ENCODE measurements at places on chromosomes 13 and 19.

DNA sequence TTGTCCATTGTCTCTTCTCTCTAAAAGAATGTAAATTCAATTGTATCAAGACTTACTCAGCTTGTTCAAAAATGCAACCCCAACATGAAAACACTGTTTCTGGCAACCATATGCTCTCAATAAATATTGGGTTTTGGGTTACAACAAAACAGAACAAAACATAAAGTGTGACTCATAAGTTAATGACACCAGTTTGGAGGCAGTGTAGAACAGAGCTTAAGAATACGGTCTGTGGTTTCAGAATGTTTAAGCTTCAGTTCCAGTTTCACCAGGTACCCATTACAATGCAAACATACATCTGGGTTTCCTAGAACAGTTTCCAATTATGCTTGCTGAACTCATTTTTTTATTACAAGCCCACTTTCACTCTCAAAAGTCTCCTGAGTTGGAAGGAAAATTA lies 285.8 kb upstream of the PCDH9 start:
- DNase-seq: no peak

GRCh38 chr13:110942248-110942981 lies 27.5 kb upstream of the ANKRD10 start:
- no peak for DNase-seq

DNA sequence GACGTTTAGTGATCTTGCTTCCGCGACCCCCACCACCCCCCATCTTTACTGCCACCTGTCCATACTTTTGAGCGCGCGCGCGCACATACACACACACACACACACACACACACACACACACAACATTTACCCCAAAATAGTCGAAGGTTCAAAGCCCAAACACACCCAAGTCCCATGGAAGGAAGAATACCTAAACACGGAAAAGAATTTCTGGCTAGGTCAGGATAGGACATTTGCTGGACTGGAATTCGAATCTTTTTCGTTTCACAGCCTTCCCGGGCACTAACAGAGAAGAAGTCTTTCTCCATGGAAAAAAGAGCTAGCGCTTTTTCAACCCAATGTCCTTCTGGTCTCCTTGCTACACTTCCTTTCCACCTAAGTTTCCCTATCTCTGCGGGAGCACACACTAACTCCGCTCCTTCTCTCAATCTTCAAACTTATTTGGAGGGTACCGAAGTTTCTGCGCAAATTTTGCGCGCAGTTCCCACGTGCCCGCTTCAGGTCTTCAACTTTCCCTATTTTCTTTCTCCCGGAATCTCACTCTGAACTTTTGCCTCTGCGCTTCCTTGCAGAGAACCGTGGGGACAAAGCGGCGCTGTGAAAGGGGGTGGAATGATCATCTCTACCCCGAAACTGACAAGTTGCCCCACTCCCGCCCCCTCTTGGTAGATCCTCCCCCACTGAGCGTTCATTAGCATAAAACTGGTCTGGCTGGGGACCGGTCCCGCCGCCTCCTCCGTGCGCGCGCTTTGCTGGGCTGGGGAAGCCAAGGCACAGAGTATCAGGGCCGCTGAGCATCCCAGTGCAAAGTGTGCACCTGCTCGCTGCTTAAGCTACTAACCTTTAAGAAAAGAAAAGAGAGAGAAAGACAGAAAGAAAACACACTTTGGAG lies 2.7 kb downstream of the DACH1 start:
- DNase-seq: no peak

DNA sequence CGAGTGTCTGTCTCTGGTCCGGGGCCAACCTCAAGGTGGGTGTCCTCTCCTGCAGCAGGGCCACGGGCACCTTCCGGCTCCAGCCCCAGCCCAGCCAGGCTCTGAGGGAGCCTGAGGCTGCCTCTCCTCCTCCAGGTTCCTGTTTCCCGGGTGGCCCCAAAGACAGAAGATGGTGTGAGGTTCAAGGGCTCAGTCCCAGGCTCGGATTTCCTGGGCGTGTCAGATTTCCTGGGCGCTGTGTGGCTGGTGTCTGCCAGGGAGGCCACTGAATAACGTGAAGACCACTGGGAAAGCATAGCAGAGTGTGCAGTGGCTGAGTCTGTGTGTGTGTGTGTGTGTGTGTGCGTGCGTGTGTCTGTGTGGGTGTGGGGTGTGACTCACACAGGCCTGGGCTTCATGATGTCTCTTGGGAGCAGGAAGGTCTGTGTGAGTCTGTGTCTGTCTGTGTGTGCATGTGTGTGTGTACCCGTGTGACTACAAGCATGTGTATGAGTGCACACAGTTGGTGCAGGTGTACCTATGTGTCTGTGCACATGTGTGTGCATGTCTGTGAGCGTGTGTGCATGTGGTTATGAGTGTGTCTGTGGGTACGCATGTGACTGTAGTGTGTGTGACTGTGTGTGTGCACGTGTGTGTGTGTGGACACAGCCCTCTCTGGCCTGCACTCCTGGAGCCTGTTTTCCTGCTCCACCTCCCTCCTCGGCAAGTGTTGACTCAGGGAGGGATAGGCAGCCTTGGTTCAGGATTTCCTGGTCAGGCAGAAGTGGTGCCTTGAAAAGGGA lies 28.3 kb downstream of the CEBPA start:
- DNase-seq: peak; percentile 27

GRCh38 chr19:38718747-38719543 lies 25.3 kb downstream of the CAPN12 start:
- DNase-seq: no peak

DNA sequence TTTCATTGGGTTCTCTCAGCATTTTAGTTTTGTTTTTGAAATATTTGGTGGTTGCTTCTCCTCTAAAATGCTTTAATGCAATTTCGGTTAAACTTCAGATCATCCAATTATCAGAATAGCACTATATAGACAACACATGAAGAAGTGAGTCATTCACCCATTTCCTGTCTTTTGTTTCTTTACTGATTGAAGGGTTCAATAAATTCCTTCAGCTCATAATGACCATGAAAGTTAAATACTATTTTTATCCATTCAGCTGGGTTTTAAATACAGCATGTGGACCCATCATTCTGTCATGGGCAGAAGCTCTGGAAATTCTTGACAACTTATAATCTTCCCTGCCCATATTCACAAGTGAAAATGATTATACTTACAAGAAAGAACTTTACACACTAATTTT lies 187.2 kb downstream of the ITGBL1 start:
- DNase-seq: no peak

- no peak for DNase-seq
Measured at GRCh38 chr19:39943586-39943985, 9.2 kb upstream of the FCGBP start.

DNA sequence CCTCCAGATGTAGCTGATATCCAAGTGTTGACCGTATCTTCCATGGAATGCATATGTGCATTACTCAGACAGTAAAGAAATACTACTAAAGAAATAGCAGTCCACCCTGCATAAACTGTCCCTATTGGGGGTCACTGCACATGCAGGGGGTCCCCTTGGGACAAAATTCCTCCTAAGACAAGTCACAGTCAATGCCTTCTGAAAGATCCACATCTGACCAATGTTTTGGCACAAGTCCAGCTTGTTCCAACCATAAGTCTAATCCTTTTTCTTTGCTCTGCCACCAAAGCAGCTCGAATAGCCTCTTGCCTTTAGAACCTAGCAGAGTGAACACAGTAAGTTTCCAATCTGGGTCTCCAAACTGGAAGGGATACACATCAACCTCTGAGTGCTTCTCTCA lies 87.9 kb downstream of the DIAPH3 start:
- DNase-seq: no peak

DNA sequence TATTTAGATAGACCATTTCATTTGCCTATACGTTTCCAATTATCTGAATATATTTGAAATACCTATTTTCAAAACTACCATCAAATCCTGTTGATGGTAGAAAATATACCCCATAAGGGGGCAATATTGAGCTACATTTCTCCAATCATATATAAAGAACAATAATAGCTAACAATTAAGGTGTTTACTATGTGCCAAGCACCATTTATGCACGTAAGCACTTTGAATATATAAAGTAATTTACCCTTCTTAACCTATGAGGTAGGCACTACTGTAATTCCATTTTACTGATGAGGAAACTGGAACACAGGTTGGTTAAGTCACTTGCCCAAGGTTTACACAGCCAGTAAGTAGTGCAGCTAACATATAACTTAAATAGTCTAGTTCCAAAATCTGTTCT lies 79.2 kb downstream of the UBL3 start:
- no peak for DNase-seq

DNA sequence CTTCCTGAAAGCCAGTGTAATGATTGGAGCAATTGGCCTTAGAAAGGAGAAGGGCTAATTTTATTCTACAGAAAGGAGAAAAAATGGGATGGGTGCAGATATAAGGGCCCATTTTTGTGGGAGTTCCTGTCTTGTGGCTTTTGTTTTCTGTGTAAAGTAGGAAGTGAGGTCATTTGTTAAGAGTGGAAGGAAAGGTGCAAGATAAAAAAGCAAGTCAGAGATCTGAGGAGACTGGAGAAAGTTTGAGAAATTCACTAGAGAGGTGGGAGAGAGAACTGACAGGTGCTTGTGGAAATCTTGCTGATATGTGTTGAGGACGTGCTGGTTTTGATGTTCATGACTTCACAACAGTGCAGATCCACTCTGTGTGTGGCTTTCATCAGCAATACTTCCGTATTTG lies 349.4 kb downstream of the DLEU7 start:
- DNase-seq: no peak

DNA sequence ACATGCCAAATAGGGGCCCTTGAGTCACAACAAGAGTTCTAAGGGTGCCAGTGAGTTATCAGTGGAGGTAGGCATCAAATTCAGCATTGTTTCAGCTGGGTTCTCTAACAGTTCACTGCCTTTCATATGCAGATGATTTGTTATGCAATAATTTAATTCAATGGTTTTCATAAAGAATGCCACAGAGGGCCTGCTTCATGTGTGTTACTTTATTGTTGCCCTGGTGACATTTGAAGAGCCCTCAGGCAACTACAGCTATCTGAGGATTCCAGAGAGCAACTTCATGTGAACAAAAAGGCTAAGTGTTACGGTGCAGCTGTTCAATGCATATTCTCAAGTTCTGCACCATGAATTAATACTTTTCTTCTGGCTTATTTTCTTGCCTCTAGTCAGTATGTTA lies 43.1 kb upstream of the STARD13 start:
- no peak for DNase-seq

- DNase-seq: peak; percentile 97
Measured at GRCh38 chr19:55476100-55476775, at the start of gene ZNF628. TSS of gene ZNF628 (plus strand) at chr19:55476617. CDS start at chr19:55479911, 3,294 bp downstream.

- DNase-seq: no peak
Measured at GRCh38 chr13:48493066-48493765, 39.7 kb downstream of the RCBTB2 start.

GRCh38 chr13:57056601-57057180 lies 84.0 kb upstream of the PRR20A start:
- no peak for DNase-seq

DNA sequence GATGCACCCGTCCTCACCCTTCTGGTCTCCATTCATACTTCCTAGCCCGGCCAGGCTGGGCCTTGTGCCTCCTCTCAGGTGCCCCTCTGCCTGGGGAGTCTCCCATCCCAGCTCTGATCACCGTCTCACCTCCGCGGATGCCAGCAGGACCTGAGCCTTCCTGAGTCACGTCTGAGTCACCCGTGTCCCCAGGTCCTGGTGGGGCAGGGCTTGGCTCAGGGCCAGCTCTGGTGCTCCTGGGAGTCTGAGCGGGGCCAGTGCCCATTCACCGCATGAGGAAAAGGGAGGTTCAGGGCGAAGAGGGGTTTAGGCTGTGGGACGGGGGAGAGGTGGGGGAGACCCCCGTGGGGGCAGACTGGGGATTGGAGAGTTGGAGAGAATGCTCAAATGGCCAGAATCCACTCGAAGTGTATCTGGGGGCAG lies 593 bp downstream of the ATP8B3 start:
- DNase-seq: no peak

All from T-helper 1 cell (primary cell).